Renal cortex interstitium (tissue), 15 donors: ENCODE measurements at places on chromosomes 4 and X. TPM values are rescaled to one million over a fixed set of nuclear protein-coding genes. Genes with fewer than 3 reads are reported as not detected.

Gene MAOB
- polyA plus RNA-seq = 57.7 TPM

Gene IL15
- polyA plus RNA-seq = 3.0 TPM

Gene BRS3
- 0.07 TPM for polyA plus RNA-seq

Gene NDNF
- polyA plus RNA-seq = 62.6 TPM

Gene PSMD10
- polyA plus RNA-seq = 76.8 TPM

Gene PASD1
- not detected for polyA plus RNA-seq

Gene NALF2
- polyA plus RNA-seq = 0.51 TPM

Gene GPC3
- 1,038 TPM for polyA plus RNA-seq

Gene PAGE1
- not detected for polyA plus RNA-seq

Gene TMPRSS11D
- not detected for polyA plus RNA-seq

Gene PUDP
- polyA plus RNA-seq = 25.2 TPM

Gene VEGFD
- 0.52 TPM for polyA plus RNA-seq

Gene USP17L10
- polyA plus RNA-seq = not detected

Gene SHOX
- polyA plus RNA-seq = 0.17 TPM

Gene SH3D19
- polyA plus RNA-seq = 30.7 TPM

Gene SLIT2
- polyA plus RNA-seq = 52.1 TPM

Gene MGARP
- polyA plus RNA-seq = 0.54 TPM

Gene PNCK
- polyA plus RNA-seq = 7.6 TPM

Gene MAGEA11
- not detected for polyA plus RNA-seq

Gene C4orf51
- not detected for polyA plus RNA-seq

Gene POLA1
- 15.5 TPM for polyA plus RNA-seq

Gene ERCC6L
- 3.5 TPM for polyA plus RNA-seq

Gene SMPX
- not detected for polyA plus RNA-seq

Gene SORBS2
- polyA plus RNA-seq = 86.9 TPM

Gene BMPR1B
- polyA plus RNA-seq = 17.8 TPM

Gene IGSF1
- polyA plus RNA-seq = 18.7 TPM

Gene SYP
- polyA plus RNA-seq = 2.8 TPM

Gene GLRB
- 13.0 TPM for polyA plus RNA-seq

Gene TRAM1L1
- 15.1 TPM for polyA plus RNA-seq

Gene MOB1B
- 48.4 TPM for polyA plus RNA-seq

Gene GPR143
- 11.9 TPM for polyA plus RNA-seq

Gene SMIM31
- 0.21 TPM for polyA plus RNA-seq

Gene CXorf51A
- polyA plus RNA-seq = not detected

Gene SASH3
- 1.5 TPM for polyA plus RNA-seq

Gene TEX13D
- not detected for polyA plus RNA-seq

Gene TLR8
- 0.44 TPM for polyA plus RNA-seq

Gene NXF2B
- 1.0 TPM for polyA plus RNA-seq

Gene ARR3
- 0.45 TPM for polyA plus RNA-seq

Gene ZAR1
- not detected for polyA plus RNA-seq

Gene RNF212
- polyA plus RNA-seq = 10.0 TPM

Gene TMPRSS11A
- not detected for polyA plus RNA-seq
